Mucosa of gallbladder (tissue), 1 donor: ENCODE measurements at places on chromosomes 4 and X.

GRCh38 chr4:125642645-125643044 is 327.9 kb downstream of the FAT4 start:
- no peak for DNase-seq

DNA sequence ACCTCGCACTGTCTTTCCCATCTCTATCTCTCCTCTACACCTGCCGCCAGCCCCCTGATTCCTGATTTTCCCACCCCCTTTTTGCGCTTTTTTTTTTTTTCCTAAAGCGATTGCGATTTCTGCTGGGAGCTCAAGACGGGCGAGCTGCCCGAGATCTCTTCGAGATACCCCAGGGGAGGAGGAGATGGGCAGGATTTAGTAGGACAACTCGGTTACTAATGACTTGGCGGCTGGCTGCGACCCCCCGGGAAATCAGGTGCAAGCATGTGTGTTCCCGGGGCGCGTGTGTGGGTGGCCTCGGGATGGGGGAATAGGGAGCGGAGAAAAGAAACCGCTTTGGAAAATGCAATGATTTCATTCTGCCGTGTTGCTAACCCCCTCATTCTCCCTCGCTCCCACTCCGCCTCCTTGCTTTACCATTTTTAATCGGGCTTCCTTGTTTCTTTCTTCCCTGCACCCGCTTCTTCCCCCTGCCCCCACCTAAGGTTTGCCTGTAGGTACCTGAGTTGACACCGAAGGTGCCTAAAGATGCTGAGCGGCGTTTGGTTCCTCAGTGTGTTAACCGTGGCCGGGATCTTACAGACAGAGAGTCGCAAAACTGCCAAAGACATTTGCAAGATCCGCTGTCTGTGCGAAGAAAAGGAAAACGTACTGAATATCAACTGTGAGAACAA is 4.4 kb downstream of the SLITRK2 start:
- no peak for DNase-seq

DNA sequence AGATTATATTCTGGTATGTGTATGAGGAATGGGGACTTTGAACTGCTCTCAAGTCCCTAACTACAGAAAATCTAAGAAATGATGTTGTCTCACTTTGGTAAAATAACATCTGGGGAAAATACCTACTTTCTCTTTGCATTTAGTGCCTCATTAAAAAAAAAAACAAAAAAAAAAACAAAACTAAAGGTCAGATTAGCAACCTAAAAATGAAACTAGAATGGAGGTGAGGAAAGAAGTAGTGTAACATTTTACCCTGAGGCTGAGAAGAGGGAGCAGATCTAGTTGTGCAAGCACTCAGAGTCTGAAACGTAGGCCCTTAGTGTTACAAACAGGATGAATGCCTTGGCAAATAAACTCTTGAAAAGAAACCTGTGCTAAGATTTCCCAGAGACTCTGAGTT is 56.0 kb downstream of the VGLL1 start:
- no peak for DNase-seq

- no peak for DNase-seq
Observed at GRCh38 chr4:47493238-47494123, 8.4 kb downstream of the ATP10D start.

- no peak for DNase-seq
Observed at GRCh38 chr4:149965206-149965605, 113.0 kb upstream of the DCLK2 start.

DNA sequence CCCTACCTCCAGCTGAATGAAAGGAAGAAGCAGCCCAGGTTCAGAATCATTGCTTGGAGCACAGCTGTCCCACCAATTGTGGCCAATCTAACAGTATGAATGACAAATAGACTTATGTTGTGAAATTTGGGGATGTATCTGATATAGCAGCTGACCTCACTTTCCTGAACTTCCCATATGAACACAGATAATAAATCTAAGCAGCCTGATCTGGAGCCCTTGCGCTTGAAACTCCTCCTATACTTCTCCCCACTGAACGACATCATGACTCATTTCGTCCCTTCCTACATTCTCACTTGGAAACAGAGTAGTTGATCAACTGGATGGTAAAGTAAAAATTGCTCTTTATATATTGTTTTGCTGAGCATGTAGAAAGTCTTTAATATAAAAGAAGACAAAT is 24.2 kb upstream of the AMELX start:
- DNase-seq, result no peak

DNA sequence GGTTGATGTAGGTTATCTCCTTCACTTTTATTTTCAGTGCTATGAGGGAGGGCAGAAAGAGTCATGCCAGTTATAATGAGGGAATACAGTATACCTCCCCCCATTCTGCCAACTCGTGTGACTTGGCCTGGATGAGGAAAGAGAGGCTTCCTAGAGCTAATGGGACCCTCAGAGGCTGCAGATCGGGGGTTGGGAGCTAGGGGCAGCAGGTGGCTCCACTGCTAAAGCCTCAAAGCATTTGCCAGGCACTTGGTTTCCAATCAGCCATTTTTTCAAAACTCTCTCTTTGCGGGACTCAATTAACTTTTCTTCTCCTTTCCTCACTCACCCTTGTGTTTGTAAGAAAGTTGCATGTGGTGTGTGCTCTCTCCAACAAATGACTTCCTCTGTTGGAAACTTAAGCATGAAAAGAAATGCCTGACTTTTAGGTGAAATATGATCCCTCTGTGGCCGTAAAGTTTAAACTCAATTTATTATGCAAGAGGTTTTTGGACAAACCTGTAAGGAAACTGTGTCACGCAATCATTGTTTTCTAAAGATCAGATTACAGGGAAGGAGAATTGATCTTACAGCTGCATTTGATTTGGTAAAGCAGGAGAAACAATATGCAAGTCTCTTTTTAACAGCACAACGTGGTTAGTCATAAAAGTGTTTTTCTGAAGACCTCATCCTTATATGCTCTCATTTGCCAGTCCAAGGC is 7.0 kb downstream of the SFRP2 start:
- DNase-seq, result no peak

DNA sequence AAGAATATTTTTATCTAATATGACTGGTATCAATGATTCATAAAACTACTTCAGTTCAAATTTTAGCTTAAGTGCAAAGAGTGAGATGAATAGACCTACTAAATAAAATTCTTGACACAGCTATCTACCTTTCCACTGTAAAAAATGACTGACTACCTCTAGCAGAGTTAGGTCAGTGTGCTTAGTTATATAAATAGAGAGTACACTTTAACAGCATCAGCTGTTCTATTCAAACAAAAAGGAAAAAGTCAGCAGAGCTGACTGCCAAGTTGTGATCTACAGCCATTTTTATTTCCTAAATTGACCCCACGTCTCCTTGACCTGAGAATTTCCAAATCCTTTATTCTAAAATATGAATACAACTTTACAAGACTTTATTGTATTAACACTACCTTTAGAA is 262.4 kb downstream of the CAMK2D start:
- DNase-seq, result no peak

- DNase-seq, result no peak
Observed at GRCh38 chr4:119932277-119932676, 134.4 kb downstream of the MAD2L1 start.

DNA sequence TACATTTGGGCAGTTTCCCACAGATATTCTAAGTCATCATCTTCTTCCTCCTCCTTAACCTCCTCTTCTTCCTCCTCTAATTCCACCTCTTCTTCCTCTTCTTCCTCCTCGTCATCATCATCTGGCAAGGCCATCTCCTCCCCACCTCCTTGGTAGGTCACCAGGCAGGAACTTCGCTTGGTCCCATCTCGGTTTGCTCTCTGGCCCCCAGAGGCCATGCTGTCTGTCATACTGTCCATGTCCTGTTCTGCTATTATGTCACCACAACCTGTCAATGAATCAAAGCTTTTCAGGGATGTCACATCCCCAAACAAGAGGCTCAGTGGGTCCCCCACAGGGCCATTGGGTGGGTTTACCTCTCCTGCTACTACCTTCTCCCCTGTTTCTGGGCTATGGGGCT is 13.5 kb downstream of the AMER1 start:
- no peak for DNase-seq

DNA sequence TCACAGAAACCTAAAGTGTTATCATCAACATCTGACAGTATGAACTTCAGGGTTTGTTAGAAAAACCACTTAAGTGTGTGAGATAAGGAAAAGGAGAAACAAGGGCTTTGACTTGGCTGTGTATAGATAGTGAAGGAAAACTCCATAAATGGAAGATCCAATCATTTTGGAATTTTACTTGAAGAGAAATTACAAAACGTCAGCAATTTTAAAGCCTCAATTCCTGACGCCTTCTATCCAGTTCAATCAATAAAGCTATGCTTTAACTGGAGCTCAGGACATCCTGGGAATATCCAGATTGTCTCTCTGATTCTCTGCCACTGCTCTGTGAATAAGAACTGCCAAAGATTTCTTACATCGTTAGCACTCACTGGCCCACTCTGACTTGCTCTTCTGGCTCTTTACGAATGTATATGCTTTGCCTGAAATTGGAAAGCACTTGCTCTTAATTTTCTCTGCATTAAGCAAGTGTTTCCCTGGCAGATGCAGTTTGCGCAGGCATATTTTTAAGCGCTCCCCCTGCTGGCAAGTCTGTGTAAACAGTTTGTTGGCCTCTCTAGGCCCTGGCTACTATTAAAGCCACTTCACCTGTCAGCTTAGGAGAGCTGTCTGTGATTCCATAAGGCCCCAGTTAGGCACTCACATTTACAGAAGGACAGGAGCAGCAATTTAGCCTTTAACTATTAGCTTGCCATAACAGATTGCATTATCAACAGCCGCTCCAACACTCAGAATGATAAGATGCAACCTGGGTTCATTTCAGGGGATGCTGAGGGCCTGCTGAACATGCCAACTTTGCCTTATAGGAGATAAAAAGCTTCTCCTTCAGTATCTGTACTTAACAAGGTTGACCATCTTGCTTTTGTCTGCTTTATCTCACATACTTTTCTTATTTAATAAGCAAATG is 251.4 kb upstream of the DDX53 start:
- peak; percentile 41 for DNase-seq

- DNase-seq, result peak; percentile 61
Observed at GRCh38 chr4:85474818-85475630, at the start of gene ARHGAP24. ARHGAP24 (plus strand) TSS chr4:85475150.

GRCh38 chr4:14850455-14851097 is 151.7 kb upstream of the CPEB2 start:
- DNase-seq, result no peak

GRCh38 chrX:133335027-133335426 is 80.3 kb downstream of the GPC4 start:
- no peak for DNase-seq

DNA sequence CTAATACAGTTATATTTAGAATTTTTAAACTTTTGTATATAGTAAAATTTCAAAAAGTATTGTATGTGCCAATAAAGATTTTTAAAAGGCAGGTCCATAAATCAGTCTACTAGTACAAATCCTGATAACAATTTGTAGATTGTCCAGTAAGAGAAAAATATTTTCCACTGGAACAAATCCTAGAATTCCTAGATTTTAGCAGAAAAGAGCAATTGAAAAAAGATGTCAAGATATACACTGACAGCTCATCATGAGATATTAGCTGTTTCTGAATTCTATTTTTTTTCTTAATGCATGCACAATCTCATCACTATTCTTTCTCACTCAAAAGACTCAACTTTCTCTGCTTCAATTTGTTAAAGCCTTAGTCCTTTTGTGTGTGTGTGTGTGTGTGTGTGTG is 289.2 kb upstream of the MAD2L1 start:
- DNase-seq, result no peak

DNA sequence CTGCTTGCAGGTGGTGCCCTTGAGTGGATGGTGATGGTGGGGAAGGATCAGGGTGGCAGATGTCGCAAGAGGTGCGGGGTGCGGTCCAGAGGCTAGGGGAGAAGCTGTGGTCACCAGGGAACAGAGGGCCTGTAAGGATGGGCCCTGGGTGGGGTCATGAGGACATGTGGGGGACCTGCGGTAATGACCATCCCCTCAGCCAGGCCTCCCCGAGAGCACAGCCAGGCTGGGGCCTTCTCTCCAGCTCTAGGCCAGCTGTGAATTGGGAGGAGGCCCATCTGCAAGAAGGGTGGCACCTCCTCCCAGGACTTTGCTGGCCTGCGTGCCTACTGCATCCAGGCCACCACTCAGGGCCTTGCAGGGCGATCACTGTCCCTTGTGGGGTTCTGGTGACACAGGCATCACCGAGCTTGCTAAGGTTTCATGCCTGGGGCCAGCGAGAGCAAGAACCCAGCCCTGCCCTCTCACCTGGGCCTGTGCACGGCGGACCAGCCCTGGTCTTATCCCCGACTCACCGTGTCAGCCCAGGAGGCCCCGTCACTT is 34.1 kb upstream of the MXD4 start:
- no peak for DNase-seq

GRCh38 chr4:104848597-104849225 is 298.0 kb upstream of the TET2 start:
- no peak for DNase-seq

DNA sequence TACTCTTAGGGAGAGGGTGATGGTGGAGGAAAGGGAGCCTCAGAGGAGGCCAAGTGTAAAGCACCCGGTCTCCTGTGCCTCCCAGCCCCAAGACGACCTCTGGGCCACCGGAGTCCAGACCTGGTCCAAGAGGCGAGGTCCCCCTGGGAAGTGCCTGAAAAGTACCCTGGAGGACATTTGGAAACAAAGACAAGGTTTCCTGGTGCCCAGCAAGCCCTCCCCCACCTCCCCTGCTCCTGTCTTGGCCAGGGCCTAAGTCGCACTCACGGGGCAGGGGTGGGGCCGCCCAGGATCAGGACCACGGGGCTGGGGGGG is 532 bp upstream of the SH3BP2 start:
- DNase-seq, result peak; percentile 10

GRCh38 chrX:41559235-41560052 is 112.3 kb downstream of the NYX start:
- no peak for DNase-seq

DNA sequence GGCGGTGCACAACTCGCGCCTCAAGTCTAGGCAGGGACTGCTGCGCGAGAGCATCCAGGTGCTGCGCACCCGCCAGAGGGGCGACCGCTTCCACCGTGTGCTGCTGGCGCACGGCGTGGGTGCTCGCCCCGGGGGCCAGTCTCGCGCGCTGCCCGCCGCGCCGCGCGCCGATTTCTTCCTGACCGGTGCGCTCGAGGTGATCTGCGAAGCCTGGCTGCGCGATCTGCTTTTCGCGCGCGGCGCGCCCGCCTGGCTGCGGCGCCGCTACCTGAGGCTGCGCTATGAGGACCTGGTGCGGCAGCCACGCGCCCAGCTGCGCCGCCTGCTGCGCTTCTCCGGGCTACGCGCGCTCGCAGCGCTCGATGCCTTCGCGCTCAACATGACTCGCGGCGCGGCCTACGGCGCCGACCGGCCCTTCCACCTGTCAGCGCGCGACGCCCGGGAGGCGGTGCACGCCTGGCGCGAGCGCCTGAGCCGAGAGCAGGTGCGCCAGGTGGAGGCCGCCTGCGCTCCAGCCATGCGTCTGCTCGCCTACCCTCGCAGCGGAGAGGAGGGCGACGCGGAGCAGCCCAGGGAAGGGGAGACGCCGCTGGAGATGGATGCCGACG is 1.3 kb downstream of the CHST7 start:
- DNase-seq, result no peak

DNA sequence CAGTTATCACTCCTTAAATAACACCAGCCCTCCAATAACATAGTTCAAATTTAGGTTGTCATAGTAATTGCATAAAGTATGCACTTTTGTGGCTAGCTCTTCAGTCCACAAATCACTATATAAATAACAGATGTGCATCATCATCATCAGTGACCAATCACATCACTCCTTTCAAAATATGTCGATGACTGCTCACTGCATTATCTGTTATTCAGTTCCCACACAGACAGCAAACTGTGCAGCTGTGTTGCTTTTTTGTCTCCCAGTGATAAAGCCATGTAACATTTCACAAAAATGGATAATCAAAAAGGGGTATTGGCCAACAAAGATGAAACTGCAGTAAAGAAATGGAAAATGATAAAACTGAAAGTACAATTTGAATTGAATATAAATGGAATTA is 205.4 kb downstream of the DCLK2 start:
- no peak for DNase-seq
